ENCODE measurements at places on chromosomes 5 and 9. TPM values are rescaled to one million over a fixed set of nuclear protein-coding genes. Genes with fewer than 3 reads are reported as not detected.

GRCh38 chr5:123722451-123722850 lies 210.5 kb downstream of the CSNK1G3 start:
- no peak for DNase-seq
- H3K27me3 ChIP-seq = no peaks in the 10 kb centered on the region
- no peaks in the 10 kb centered on the region for H3K4me1 ChIP-seq
- no peak overlapping the region for H3K27ac ChIP-seq
- no peaks in the 10 kb centered on the region for H3K36me3 ChIP-seq

- peaks cover 3% of the 10 kb centered on the region for H3K4me1 ChIP-seq
- DNase-seq = no peak
- no peak overlapping the region for H3K27ac ChIP-seq
- no peaks in the 10 kb centered on the region for H3K36me3 ChIP-seq
These were observed 65.7 kb upstream of the GNE start for GRCh38 chr9:36323926-36324325.

GRCh38 chr5:128156521-128156920 lies 73.0 kb downstream of the SLC12A2 start:
- DNase-seq = no peak
- H3K36me3 ChIP-seq = peaks cover 23% of the 10 kb centered on the region
- H3K27ac ChIP-seq = no peak overlapping the region
- H3K27me3 ChIP-seq = no peaks in the 10 kb centered on the region

GRCh38 chr5:131466171-131466766 lies 168.8 kb downstream of the RAPGEF6 start:
- H3K4me3 ChIP-seq = no peak overlapping the region
- DNase-seq = no peak
- H3K4me1 ChIP-seq = no peaks in the 10 kb centered on the region

GRCh38 chr5:172490514-172491461 lies 36.5 kb upstream of the SH3PXD2B start:
- H3K27me3 ChIP-seq = no peaks in the 10 kb centered on the region
- H3K36me3 ChIP-seq = no peaks in the 10 kb centered on the region
- H3K27ac ChIP-seq = no peak overlapping the region

DNA sequence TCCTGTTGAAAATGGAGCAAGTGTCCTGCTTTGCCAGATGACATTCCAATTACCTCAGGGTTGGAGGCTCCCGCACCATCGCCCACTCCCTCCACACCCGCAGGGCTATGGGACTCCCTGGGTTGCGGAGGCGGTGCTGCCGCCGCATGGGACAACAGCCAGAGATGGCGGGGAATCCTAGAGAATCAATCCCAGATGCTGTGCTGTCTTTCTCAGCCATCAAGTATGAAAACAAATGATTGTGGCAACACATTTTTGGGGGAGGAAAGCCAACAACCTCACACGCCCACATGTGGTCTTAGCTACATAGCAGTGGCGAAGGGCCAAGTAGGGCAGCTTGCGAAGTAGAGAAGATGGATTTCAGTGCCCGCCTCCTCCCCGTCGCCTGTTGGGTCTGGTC lies 46.7 kb downstream of the IL31RA start:
- no peak overlapping the region for H3K4me3 ChIP-seq
- no peaks in the 10 kb centered on the region for H3K36me3 ChIP-seq
- no peak overlapping the region for H3K27ac ChIP-seq
- H3K27me3 ChIP-seq = no peaks in the 10 kb centered on the region
- DNase-seq = no peak

DNA sequence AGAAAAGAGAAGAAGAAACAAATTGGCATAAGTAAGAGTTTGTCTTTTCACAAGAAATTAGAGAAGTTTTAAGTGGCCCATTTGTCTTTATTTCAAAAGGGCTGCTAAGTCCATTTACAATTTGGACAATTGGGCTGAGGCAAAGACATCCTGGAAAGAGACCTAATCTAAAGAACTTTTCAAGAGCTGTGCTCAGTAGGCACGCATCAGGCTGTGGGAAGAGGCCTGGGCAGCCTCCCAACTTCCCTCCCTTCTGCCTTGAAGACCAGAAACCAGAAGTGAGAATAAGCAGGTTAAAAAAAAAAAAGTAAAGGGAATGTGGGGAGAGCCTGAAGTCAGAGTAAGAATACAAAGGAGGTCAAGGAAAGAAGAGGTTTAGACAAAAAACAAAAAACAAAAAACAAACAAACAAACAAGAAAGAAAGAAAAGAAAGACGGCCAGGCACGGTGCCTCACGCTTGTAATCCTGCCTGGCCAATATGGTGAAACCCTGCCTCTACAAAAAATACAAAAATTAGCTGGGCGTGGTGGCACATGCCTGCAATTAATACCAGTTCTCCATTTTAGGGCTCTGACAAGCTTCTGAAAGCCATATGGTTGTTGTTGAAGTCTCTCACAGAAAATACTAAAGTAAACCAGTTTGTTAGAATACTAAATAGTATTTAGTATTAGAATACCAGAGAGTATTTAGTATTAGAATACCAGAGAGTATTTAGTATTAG lies 48.0 kb upstream of the CEP78 start:
- no peaks in the 10 kb centered on the region for H3K4me1 ChIP-seq
- H3K27me3 ChIP-seq = 0 out of 2 replicates have a peak, but pooled peaks cover 3% of the 10 kb centered on the region
- no peak for DNase-seq
- no peak overlapping the region for H3K4me3 ChIP-seq
- no peaks in the 10 kb centered on the region for H3K36me3 ChIP-seq

DNA sequence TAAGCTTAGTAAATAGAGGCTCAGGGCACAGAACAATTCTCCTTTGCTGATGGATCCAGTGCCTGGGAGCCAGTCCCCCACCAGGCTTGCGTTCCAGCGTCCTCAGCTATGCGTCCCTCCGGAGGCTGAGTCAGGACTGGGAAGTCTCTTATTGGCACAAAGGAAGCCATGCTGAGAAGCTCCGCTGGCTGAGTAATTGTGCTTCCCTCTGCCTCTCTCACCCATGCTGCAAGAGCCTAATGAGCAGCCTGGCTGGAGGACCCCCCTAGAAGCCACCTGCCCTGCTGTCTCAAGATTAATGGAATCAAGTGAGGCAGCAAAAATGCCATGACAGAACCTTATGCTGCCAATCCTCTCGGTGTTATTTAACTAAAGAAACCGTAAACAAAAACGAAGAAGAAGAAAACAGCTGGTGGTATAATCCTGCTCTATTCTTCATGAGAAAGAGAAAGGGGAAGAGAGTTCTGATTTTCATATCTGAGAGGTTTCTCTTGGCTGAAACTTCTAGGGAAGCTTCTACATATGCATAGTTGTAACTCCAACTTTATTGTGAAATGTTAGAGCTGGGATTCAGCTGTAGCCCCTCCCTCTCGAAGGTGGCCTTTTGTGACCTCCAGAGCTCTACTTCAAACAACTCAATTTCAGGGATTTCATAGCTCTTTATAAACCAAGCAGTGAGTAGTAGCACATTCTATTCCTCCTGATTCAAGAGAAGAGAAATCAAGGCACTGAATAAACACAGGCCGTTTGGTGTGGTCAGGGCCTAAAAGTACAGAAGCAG lies 185.4 kb upstream of the SEMA6A start:
- peaks cover 21% of the 10 kb centered on the region for H3K4me1 ChIP-seq
- H3K27ac ChIP-seq = peak overlapping the region; percentile 70
- no peaks in the 10 kb centered on the region for H3K36me3 ChIP-seq
- DNase-seq = peak; percentile 81
- no peaks in the 10 kb centered on the region for H3K27me3 ChIP-seq

GRCh38 chr5:172071309-172071875 lies 65.0 kb upstream of the FBXW11 start:
- H3K27ac ChIP-seq = no peak overlapping the region
- no peak overlapping the region for H3K4me3 ChIP-seq
- H3K36me3 ChIP-seq = peaks cover 5% of the 10 kb centered on the region
- H3K27me3 ChIP-seq = no peaks in the 10 kb centered on the region

The CYLC2 gene
- total RNA-seq = not detected

All from SJCRH30 (cell line).